ENCODE measurements at places on chromosomes 5 and 9. TPM values are rescaled to one million over a fixed set of nuclear protein-coding genes. Genes with fewer than 3 reads are reported as not detected.

DNA sequence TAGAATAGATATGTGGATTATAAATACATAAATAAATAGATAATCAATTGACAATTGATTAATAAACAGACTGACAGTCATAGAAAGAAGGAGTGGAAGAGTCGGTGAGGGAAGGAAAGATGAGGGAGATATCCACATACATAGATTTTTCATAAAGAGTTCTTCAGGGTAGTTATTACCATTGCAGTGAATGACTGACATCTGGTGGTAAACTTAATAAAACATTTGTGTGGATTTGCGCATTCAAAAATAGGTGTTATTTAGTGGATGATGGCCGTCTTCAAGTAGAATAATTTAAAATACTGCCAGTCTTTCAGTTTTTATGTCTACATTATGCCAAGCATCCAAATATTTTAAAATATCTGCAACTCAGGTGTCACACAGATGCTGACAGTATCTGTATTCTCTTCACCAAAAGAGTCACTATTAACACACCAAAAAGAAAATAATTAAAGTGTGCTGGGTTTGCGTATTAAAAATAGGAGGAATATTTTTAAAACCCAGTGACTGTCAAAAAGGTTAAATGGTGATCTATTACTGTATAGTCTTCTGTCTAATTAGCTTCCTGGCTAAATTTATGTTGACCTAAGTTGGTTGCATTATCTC lies 78.8 kb downstream of the GIN1 start:
- H3K36me3 ChIP-seq = no peaks in the 10 kb centered on the region
- no peak for DNase-seq
- H3K4me3 ChIP-seq = no peak overlapping the region
- no peak overlapping the region for H3K27ac ChIP-seq

Gene BRIX1
- 54.9 TPM for polyA plus RNA-seq

- peaks cover 13% of the 10 kb centered on the region for H3K27me3 ChIP-seq
- H3K36me3 ChIP-seq = no peaks in the 10 kb centered on the region
- H3K4me3 ChIP-seq = no peak overlapping the region
- no peak for DNase-seq
- no peak overlapping the region for H3K27ac ChIP-seq
- no peaks in the 10 kb centered on the region for H3K4me1 ChIP-seq
Observed at GRCh38 chr9:110526426-110526825, 53.1 kb downstream of the SVEP1 start.

Gene RASEF
- not detected for polyA plus RNA-seq

DNA sequence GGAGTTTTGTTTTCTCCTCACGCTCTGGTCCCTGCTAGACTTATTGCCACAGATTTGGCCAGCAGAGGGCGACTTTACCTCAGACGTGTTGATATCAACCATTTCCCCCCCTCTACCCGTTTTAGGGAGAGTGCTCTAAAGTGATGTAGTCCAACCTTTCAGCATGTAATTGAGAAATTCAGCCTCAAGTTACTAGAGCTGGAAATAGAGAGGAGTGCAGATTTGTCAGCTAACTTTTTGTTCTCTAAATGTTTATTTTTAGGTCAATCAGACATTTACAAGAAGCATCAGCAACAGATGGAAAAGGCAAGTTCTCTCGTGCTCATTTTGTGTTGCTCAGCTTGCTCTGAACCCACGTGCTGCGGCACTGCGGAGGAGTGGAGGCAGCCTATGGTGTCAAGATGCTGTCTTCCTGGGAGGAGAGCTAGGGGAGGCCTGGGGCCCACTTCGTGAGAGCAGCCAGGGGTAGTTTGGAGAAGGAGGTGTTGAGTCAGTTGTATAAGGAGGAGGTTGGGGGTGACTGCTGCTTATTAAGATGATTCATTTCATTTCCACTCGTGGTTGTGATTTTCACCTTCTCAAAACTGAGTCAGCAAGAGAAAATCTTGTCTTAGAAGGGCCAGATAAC lies 53.6 kb downstream of the GPR107 start:
- no peaks in the 10 kb centered on the region for H3K27me3 ChIP-seq
- peak overlapping the region; percentile 49 for H3K27ac ChIP-seq
- H3K4me3 ChIP-seq = no peak overlapping the region
- H3K36me3 ChIP-seq = no peaks in the 10 kb centered on the region
- DNase-seq = peak; percentile 67
- peaks cover 5% of the 10 kb centered on the region for H3K4me1 ChIP-seq

DNA sequence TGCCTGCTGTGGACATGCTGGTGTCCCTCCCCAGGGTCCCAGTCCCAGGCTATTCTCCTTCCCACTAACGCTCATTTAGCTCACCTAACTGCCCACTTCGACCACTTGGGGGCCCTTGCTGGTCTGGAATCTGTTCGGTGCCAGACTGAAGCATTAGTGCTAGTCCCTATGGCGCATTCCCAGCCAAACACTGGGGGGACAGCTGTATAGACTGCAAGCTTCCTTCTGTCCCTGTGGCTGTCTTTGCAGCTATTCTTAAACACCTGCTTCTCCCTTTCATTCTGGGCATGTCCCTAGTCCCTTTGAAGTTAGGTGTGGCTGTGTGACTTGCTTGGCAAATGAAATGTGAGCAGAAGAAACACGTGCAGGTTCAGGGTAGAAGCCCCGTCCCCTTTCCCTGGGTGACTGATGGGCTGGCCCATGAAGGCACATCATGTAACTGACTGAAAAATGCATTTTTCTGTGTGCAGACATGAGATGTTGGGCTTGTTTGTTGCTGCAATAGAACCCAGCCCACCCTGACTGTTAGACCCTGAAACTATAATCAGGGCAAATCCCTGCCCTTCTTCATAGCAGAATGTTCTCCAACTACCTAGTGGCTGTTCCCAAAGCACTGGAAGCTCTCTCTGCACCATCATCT lies 134.4 kb downstream of the BARX1 start:
- H3K4me3 ChIP-seq = no peak overlapping the region
- peaks cover 57% of the 10 kb centered on the region for H3K27me3 ChIP-seq
- H3K27ac ChIP-seq = no peak overlapping the region
- peaks cover under 1% of the 10 kb centered on the region for H3K4me1 ChIP-seq

GRCh38 chr5:181190711-181191525 lies 14.1 kb downstream of the TRIM7 start:
- DNase-seq = peak; percentile 59
- peaks cover 12% of the 10 kb centered on the region for H3K36me3 ChIP-seq
- H3K4me3 ChIP-seq = peak overlapping the region; percentile 99

DNA sequence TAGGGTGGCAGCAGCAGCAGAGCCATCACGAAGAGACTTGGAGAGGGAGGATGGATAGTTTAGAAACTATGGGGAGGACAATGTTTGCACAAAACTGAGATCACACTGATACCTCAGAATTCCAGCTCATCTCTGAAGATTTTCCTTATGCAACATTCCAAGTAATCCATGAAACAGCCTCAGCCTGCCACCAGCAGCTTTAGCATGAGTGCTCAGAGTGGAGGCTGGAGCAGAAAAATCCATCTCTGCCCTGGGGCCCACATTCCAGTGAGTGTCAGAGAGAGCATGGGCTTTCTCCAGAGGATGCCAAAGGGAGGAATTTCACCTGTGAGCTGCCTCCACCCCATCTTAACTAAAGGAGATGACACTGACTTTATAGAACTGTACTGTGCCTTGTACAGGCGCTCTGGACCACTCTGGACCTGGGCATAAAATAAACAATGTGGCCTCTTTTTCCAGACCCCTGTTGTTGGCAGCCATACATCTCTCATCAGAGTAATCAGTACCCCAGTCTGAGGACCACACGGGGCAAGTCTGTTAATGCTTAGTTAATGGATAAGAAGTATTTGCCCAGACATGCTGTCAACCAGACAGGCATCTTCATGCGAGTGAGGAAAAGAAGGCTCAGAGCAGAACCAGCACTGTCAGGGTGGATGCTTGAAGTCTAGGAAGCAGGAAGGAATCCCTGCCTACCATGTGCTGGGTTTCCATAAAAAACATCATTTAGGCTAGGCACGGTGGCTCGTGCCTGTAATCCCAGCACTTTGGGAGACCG lies 440.9 kb downstream of the ENC1 start:
- DNase-seq = no peak
- H3K27ac ChIP-seq = no peak overlapping the region
- H3K36me3 ChIP-seq = no peaks in the 10 kb centered on the region
- no peak overlapping the region for H3K4me3 ChIP-seq

GRCh38 chr5:135007749-135008363 lies 26.2 kb downstream of the PITX1 start:
- DNase-seq = no peak
- no peaks in the 10 kb centered on the region for H3K27me3 ChIP-seq
- H3K4me3 ChIP-seq = no peak overlapping the region

DNA sequence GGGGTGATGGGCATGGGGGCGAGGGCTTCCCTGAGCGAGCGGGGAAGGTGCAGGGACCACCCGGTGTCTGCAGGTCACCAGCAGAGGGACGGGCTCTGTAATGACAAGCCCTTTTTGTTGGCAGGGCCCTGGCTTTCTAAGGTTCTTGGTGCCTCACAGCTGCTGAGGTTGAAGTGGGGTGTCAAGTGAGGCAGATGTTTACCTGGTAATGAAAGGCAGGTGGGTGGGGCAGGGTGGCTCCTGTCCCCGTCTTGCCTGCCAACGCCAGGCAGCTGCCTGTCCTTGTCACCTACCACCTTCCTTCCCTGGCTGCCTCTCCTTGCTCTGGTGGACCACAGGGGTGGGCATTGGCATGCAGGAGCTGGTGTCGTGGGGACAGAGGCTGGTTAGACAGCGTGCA lies 41.0 kb upstream of the SEMA4D start:
- H3K27me3 ChIP-seq = no peaks in the 10 kb centered on the region
- no peaks in the 10 kb centered on the region for H3K36me3 ChIP-seq
- no peak overlapping the region for H3K27ac ChIP-seq
- no peak overlapping the region for H3K4me3 ChIP-seq

GRCh38 chr5:149830579-149830978 lies 100.5 kb downstream of the PPARGC1B start:
- no peaks in the 10 kb centered on the region for H3K36me3 ChIP-seq
- no peak overlapping the region for H3K4me3 ChIP-seq
- peaks cover 4% of the 10 kb centered on the region for H3K4me1 ChIP-seq
- no peak for DNase-seq
- no peak overlapping the region for H3K27ac ChIP-seq

- H3K27ac ChIP-seq = no peak overlapping the region
- H3K4me3 ChIP-seq = no peak overlapping the region
- H3K27me3 ChIP-seq = peaks cover 13% of the 10 kb centered on the region
- H3K36me3 ChIP-seq = no peaks in the 10 kb centered on the region
- no peak for DNase-seq
Observed at GRCh38 chr9:4661165-4661564, 929 bp upstream of the PLPP6 start.

GRCh38 chr5:153476767-153477166 lies 13.7 kb upstream of the GRIA1 start:
- H3K4me3 ChIP-seq = no peak overlapping the region
- H3K27ac ChIP-seq = no peak overlapping the region
- H3K36me3 ChIP-seq = no peaks in the 10 kb centered on the region
- no peaks in the 10 kb centered on the region for H3K4me1 ChIP-seq

- no peak overlapping the region for H3K4me3 ChIP-seq
- no peaks in the 10 kb centered on the region for H3K27me3 ChIP-seq
Observed at GRCh38 chr5:145198525-145199260, 636.4 kb downstream of the PRELID2 start.

Gene KIF20A
- polyA plus RNA-seq = not detected

DNA sequence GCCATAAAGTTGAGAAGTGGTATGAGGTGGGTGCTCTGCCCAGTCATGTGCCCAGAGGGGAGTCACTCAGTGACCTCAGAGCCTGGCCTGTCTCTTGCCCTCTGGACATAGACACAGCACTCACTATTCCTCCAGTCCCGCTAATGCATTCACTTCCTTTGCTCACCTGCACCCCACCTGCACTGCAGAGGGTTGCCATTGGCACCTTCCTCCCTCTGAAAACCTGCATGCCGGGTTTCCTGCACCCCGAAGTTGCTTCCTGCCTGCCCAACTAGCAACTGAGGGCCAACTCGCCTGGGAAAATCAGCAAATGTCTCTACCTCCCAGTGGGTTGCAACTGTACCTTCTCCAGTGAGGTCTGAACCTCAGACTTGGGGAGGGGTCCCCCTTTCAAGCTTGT lies 48.1 kb upstream of the SPTLC1 start:
- no peak overlapping the region for H3K27ac ChIP-seq
- H3K36me3 ChIP-seq = peaks cover 20% of the 10 kb centered on the region
- H3K4me1 ChIP-seq = no peaks in the 10 kb centered on the region
- H3K27me3 ChIP-seq = peaks cover 16% of the 10 kb centered on the region
- no peak for DNase-seq
